Stimulated activated CD8-positive, alpha-beta memory T cell treated with anti-CD3 and anti-CD28 coated beads, Interleukin-15, amount 100 ng/mL, for 1 hour (primary cell): ENCODE measurements at places on chromosomes 3 and 15.

DNA sequence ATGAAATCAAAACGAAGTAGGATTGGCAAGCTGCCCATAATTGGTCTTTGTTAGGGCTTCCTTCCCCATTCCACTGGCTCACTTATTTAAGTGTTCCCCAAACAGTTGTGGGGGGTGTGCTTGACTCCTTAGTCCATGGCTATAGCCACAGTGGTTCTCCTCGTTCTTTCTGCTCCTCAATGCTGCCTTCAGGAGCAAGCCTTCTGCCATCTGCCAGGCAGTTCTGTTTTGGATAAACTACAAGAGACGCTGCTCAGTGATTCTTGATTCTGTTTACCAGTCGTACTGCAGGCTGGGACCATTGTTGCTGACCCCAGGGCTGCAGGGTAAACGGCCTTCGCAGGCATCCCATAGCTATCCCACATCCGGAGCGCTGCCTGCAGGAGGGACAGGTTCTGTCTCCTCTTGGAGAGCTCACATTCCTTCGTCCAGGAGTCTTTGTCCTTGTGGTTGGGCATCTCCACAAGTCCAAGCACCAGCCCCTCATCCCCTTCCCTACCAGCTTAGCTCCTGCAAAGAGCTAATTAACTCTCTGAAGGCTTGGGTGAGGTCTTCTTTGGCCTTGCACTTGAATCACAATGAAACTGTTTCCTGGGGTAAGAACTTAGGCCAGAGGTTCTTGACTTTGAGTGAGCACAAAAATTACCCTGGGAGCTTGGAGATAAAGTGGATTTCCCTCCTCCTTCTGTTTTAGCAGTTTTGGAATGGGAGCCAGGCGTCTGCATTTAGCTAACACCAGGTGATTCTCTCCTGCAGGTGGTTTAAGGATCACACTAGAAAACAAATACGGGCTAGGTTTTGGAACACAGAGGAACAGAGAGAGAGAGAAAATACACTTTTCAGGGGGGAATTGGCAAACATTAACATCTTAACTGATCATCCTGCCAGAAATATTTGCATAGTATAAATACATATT lies 114.9 kb downstream of the SV2B start:
- no peak for DNase-seq

DNA sequence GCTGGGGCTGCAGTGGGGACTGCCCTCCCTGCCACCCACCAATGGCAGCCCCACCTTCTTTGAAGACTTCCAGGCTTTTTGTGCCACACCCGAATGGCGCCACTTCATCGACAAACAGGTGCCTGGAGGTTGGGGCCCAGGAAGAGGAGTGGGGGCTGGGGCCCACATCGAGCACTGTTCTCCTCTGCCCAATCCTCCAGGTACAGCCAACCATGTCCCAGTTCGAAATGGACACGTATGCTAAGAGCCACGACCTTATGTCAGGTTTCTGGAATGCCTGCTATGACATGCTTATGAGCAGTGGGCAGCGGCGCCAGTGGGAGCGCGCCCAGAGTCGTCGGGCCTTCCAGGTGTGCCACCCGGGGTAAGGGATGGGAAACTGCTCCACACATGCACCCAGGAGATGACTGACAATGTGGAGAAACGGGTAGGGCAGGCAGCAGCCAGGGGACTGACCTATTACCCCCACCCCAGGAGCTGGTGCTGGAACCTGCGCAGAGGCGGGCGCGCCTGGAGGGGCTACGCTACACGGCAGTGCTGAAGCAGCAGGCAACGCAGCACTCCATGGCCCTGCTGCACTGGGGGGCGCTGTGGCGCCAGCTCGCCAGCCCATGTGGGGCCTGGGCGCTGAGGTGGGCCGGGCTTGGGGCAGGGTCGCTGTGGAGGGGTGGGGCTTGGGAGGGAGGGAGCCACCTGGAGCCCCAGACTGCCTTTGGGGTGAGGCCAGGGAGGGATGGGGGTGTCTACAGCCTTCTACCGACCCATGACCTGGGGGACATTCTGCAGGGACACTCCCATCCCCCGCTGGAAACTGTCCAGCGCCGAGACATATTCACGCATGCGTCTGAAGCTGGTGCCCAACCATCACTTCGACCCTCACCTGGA lies 22.9 kb downstream of the NBEAL2 start:
- no peak for DNase-seq

- no peak for DNase-seq
These were observed 140.6 kb upstream of the TBC1D5 start for GRCh38 chr3:17882981-17883380.

GRCh38 chr15:52912172-52912571 lies 122.0 kb upstream of the ONECUT1 start:
- DNase-seq, result no peak

GRCh38 chr15:78110916-78111475 lies 18.6 kb downstream of the SH2D7 start:
- no peak for DNase-seq

GRCh38 chr3:58556761-58557221 lies 19.8 kb upstream of the ACOX2 start:
- DNase-seq, result no peak

DNA sequence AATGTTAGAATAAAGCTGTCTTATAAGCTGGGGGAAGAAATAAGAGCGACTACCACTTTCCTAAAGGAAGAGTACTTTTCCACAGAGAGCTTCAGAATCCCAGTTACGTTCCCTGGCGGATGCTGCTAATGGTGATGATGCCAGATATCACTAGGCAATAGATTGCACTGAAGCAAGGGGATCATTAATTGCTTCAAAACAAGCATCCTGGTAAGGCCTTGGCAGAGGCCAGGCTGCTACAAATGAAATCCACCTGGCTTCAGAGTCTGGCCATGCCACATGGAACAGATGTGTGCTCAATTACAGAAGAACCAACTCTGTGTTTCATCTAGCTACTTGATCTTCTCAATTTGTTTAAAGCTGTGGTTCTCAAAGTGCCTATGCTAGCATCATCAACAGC lies 129.2 kb upstream of the IL12A start:
- DNase-seq, result no peak

DNA sequence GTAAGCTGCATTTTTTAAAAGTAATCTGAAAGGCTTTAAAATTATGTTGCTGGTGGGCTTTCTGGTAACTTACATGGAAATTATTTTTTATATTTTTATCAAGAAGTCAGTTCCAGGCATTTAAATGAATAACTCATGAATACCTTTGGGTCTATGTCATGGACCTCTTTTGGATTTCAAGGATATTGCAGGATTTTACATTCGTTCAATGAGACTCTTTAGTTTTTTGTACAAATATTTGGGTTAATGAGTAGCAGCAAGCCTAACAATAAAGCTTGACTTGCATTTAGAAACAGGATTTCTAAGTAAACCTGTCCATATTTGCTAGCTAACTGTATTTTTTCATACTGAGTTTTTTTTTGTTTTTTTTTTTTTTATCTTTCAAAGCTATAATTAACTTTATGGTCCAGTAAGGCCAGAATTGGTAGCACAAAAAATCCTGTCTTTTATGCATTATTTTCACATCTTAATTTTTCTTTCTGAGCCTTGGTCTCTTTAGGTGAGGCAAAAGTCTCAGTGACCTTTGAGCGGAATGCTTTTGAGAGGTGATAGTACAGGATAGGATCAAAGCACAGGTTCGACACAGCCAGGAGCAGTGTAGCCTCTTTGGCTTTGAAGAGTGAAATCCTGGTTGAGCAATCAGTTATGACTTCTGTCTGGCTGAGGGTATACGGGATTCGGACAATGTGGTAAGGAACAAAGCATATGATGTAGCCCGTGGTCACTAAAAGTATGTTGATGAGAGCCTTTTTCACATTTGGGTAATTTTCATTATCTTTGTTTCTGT lies 4.8 kb downstream of the GPR171 start:
- DNase-seq, result no peak

GRCh38 chr3:60445446-60445845 lies 805.8 kb downstream of the FHIT start:
- no peak for DNase-seq

GRCh38 chr3:11660242-11660641 lies 16.5 kb upstream of the VGLL4 start:
- no peak for DNase-seq

DNA sequence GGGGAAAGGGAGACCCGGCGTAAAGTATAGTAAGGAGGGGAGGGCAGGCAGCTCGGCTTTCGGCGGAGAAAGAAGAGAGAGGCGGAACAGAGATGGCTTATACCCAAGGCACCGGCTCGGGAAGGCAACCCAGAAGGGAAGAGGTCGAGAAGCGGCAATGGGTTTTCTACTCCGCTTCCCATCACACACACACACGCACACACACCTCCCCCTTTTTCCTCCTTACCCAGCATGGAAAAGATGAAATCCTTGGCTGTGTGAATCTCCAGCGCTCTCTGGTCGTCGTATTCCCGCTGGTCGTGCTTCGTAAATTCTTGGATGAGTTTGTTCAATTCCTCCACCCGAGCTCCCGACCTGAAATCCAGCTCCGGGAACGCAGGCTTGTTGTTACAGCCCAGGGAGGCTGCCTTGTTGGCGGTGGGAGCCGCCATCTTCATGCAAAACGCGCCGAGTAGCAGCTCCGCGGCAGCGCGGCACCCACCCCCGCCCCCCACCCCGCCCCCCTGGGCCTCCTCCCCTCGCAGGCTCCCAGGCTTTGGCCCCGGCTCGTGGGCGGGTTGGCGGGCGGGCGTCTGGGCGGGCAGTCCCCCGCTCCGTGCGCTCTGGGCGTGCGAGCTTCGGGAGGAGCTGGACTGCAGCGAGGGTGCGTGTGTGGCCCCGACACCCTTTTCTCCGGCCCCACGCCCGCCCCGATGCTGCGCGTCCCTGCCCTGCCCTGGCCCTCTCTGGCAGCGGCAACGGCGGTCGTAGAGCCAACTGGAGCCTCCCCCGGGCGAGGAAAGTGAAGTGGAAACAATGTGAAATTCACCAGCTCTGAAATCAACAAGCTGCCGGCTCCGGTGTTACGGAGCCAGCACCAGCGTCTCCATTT lies at the start of gene MB21D2:
MB21D2 (minus strand) TSS at position 453 of the 871 bp plus-strand sequence; CDS start at position 437, 16 bp downstream.
- no peak for DNase-seq

DNA sequence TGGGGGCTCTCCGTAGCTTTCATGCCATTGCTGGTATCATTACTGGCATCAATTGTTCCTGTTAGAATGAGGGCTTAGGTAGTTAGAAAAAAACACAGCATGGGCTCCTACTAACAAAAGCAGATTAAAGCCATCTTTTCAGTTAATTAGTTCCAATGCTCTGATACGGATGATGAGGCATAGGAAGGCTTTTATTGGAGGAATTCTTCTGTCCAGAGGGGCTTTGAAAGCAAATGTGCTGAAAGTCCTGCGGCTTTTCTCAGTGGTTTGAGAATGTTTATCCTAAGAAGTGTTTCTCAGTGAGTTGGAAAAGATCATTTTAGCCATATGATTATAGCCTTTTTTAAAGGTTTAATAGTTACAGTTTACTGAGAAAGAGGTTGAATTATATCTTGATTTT lies 198.5 kb downstream of the THSD4 start:
- DNase-seq, result no peak

DNA sequence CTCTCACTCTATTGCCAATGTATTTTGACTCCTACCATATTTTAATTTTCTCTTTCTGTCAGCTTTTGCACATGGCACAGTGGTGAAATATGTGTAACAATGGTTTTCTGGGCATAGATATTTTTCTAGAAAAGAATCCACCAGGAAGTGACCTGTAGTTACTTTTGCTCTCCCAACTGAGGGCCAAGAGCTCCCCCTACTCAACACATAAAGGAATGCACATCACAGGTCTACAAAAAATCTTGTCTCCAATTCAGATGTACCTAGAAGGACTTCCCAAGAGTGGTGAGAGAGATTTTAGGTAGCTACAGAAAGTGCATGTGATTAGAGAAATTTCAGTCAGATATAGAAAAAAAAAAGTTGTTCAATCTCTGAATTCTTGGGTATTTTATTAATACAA lies 15.6 kb downstream of the CPA3 start:
- no peak for DNase-seq

GRCh38 chr15:92023965-92024364 lies 170.5 kb downstream of the SLCO3A1 start:
- no peak for DNase-seq

DNA sequence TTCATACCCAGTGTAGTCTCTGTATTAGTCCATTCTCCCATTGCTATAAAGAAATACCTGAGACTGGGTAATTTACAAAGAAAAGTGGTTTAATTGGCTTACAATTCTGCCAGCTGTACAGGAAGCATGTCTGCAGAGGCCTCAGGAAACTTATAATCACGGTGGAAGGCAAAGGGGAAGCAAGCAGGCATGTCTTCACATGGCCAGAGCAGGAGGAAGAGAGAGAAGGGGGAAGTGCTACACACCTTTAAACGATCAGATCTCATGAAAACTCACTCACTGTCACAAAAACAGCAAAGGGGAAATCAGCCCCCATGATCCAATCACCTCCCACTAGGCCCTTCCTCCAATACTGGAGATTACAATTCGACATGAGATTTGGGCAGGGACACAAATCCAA lies 6.3 kb upstream of the PARP14 start:
- no peak for DNase-seq

GRCh38 chr15:39099524-39099923 lies 481.4 kb upstream of the THBS1 start:
- DNase-seq, result no peak

DNA sequence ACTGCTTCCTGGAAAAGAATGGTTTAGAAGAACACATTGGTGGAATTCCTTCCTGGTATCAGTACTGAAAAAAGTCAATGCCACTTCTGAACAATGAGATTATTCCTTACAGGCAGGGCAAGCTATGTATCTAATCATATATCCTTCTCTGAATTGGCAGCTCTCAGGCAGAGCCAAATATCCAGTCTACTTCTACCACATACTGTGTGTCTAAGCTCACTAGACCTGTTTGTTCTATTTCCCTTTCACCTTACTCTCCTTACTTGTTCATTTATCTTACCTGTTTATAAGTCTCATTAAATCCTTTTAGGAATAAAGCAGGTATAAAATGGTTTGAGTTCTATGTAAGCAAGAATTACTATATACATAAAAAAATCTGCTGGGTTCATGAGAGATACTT lies 8.3 kb downstream of the SETMAR start:
- DNase-seq, result no peak

DNA sequence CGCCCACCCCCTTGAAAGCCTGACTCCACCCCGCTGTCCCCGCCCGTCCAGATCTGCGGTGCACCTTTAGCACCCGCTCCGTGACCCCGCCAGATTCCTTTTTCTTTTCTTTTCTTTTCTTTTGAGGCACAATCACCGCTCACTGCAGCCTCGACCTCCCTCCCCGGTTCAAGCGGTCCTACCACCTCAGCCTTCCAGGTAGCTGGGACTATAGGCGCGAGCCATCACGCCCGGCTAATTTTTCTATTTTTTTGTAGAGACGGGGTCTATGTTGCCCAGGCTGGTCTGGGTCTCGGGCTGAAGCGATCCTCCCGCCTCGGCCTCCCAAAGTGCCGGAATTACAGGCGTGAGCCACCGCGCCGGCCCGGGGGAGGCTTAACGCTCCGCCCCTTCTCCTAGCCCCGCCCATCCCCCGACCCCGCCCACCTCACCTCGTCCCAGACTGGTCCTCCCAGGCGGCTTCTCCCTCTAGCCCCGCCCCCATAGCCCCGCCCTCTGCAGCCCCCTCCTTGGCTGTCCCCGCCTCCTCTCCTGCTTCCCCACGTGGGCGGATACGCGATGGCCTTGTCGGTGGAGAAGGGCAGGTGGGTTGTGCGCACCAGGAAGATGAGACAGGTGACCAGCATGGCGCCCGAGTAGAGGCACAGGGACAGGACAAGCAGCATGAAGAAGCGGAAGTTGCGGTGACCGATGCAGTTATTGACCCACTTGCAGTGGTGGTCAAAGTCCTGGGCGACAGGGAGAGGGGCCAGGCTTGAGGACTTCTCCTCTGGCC lies 3.2 kb downstream of the ZDHHC19 start:
- DNase-seq, result peak; percentile 37
